Body of pancreas (tissue), 4 donors: ENCODE measurements at places on chromosomes 2 and 18.

GRCh38 chr2:48940606-48941005 is 185.1 kb upstream of the LHCGR start:
- DNase-seq, result no peak

DNA sequence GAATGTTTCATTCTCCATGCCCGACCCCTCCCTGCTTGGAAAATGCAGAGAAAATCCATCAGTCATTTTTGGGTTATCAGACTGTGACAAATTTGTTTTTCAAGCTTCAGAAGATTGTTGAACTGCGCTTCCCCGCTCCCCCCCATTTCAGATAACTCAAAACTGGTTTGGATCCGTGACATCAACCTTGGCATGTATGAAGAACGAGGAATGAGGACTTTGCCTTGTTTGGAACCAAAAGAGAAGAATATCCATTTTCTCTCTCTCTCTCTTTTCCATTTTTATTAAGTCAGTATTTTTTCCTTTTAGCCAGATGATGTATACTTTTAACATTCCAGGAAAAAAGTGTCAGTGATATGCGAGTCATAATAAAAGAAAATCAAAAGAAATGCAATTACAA is 171.6 kb downstream of the BCL2 start:
- no peak for DNase-seq

DNA sequence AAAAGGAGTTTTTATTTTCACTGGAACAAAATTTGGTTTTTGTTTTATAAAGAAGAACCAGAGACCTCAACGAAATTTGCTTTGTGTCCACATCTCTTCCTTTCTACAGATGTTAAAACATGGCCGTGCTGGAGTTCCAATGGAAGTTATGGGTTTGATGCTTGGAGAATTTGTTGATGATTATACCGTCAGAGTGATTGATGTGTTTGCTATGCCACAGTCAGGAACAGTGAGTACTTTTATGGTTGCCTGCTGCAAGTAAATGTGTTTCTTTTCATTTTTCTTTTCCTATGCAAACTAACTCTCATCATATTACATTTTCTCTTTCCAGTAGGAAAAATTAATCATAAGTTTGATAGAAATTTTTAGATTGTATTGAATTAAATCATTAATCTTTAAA is 48.4 kb upstream of the TBR1 start:
- DNase-seq, result no peak

GRCh38 chr2:105784589-105784988 is 39.9 kb downstream of the NCK2 start:
- DNase-seq, result no peak
